ENCODE measurements at places on chromosomes 7 and 10.
A peak's percentile ranks its signal among the peaks of the same experiment; 100 is the strongest.

- DNase-seq = no peak
Observed at GRCh38 chr7:132656846-132657776, 80.8 kb upstream of the PLXNA4 start.

DNA sequence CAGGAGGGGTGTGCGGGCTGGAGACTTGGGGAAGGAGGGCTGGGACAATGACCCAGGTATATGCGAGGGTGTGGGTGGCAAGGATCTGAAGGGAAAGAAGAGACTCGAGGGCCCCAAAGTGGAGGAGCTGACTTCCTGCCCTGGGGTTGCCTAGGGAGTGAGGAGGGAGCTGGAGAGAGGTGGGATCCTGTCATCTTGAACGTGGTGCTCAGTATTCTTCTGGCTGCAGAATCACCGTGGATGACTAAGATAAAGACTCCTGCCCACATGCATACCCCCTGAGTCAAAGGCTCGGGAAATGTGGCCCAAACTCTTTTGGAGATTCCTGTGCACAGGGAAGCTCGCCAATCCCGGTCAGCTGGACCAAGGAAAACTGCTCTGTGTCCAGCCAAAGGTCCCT, 31.2 kb downstream of the COL17A1 start:
- DNase-seq = no peak

DNA sequence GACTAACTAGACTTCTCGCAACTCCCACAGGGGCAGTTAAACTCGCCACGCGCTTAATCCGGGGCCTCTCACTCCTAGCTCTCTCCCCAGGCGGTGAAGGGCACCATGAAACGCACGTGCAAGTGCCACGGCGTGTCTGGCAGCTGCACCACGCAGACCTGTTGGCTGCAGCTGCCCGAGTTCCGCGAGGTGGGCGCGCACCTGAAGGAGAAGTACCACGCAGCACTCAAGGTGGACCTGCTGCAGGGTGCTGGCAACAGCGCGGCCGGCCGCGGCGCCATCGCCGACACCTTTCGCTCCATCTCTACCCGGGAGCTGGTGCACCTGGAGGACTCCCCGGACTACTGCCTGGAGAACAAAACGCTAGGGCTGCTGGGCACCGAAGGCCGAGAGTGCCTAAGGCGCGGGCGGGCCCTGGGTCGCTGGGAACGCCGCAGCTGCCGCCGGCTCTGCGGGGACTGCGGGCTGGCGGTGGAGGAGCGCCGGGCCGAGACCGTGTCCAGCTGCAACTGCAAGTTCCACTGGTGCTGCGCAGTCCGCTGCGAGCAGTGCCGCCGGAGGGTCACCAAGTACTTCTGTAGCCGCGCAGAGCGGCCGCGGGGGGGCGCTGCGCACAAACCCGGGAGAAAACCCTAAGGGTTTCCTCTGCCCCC, 19.5 kb downstream of the WNT8B start:
- DNase-seq = peak; percentile 77

DNA sequence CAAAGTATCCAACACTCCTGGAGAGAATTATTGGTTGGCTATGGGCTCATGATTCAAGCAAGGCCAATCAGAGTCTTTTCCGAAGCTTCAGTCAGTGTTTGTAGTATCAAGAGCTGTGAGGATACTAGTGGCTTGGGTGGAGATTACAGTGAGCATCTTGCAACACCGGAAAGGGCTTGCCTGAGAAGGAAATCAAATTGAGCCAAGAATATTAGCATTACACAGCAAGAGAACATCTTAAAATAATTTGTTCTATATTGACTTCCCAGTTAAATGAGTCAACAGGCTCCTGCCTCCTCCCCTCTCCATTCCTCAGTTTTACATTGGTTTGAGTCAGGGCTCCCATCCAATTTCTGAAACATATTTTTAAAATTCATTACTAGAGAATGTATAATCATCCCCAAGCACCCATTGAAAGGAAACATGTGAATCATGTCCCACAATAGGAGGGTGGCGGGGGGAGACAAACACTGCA, 127.4 kb downstream of the ELAPOR2 start:
- DNase-seq = no peak

DNA sequence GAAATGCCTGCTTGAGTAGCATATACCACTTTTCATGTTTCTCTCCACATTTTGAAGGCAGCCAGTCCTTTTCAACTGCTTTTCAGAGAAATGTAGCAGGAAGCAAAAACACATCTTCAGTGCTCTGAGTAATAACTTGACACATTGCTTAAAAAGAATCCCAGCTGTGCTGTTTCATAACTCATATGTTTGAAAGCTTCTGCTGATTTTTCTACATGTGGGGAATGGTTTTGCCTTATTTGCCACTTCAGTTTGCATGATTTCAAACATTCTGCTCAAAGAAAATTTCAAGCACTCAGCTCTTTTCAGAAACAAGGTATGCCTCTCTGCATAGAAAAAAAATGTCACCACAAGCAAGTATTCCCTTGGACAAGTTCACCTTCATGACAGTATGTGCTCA, 732.8 kb downstream of the POM121L12 start:
- DNase-seq = no peak

GRCh38 chr7:57178768-57179139, 46.5 kb upstream of the ZNF479 start:
- no peak for DNase-seq

- peak; percentile 72 for DNase-seq
Observed at GRCh38 chr10:121608469-121609190, 10.4 kb upstream of the FGFR2 start.

DNA sequence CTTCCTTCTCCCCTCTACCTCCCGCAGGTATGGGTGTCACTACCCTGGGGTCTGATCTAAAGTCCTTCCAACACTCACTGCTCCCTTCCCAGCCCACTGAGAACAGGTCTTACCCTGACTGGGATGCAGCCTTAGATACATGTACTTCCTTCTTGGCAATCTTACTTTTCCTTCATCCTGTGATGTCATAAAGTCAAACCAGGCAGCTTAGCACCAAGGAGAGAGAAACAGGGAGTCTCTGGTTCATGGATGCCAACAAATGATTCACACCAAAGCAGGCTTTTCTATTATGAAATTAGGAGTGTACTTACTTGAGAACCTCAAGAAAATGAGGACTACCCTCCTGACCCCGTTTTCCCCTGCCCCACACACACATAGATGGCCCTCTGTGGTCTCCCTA, 111.0 kb upstream of the KMT2E start:
- DNase-seq = no peak

- no peak for DNase-seq
Observed at GRCh38 chr7:155252444-155252887, 45.2 kb upstream of the INSIG1 start.

DNA sequence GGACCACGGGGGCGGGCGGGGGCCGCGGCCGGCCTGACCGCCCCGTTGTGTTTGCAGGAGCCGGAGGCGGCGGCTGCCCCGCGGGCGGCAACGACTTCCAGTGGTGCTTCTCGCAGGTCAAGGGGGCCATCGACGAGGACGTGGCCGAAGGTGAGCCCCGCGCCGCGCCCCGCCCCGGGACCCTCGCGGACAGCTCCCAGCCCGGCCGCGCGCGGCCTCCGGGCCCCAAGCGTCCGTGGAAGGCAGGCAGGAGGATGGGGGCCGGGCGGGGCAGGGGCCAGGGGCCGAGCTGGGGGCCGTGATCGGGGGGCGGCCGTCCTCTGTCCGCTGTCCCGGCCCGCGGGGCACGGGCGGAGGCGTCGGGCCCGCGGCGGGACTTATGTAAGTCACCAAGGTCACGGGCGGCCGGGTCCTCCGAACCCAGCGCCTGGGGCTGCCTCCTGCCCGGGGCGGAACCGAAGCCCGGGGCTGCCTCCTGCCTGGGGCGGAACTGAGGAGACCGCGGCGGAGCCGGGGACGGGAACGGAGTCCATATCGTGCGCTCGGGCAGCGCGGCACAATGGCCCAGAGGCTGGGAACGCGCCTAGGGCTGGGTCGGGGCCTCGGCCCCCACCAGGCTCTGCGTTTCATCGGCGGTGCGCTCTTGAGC, 497 bp downstream of the PPP2R2D start:
- peak; percentile 58 for DNase-seq

GRCh38 chr10:61346796-61347413, 106.3 kb downstream of the TMEM26 start:
- DNase-seq = no peak

- peak; percentile 52 for DNase-seq
Observed at GRCh38 chr7:77351539-77352004, 64.6 kb downstream of the GSAP start.

DNA sequence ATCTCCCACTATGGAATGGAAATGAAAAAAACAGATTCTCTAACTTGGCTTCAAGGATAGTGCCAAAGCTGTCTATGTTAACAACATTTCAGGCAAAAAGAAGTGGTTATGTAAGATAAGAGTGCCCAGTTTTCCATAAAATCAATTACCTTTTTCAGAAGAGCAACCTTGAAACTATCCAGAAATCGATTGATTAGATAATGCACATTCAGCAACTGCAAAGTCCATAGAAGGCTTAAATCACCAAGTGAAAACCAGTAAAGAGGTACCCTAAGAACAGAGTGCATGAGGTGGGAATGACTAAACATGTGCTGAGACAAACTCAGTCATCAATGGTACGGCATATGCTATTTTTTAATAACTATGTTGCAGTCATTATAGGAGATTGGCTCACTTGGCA, 71.9 kb upstream of the TNKS2 start:
- DNase-seq = no peak

- no peak for DNase-seq
Observed at GRCh38 chr10:13453896-13454295, 74.9 kb downstream of the BEND7 start.

DNA sequence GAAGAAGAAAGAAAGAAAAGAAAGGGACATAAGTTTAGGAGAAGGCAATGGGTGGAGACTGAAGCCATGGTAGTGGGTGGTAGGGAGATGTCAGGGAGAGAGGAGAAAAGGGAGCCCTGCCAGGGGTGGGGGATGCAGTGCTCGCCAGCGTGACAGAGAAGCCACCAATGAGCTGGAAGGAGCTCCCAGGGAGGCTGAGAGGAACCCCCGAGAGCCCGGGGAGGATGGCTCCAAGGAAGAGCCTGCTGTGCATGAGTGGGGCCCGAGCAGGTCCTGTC, 141.2 kb upstream of the SHH start:
- DNase-seq = no peak

DNA sequence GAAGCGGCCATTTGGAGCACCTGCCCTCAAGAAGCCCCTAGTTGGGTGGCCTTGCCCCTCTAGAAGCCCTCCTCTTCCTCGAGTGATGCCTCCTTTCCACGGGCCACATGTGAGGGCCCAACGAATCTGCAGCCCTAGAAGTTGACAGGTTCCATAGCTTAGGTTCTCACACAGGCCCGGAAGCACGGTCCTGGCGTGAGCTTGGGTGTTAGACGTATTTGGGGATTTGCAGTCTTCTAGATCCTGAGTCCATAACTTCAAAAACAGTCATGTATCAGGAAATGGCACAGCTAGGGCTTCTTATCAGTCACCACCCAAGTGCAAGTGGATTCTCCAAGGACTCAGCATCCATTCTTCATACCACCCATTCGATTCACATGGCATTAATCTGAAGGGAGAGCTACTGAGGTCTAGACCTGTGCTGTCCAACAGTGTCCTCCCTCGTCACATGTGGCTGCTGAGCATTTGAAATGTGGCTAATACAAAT, 477 bp upstream of the FBXW4 start:
- DNase-seq = no peak

- DNase-seq = peak; percentile 68
Observed at GRCh38 chr7:98251231-98251600, 816 bp downstream of the TECPR1 start.

GRCh38 chr7:133683182-133683454, 430.2 kb downstream of the EXOC4 start:
- DNase-seq = no peak

- DNase-seq = no peak
Observed at GRCh38 chr7:26567266-26567665, 275.6 kb downstream of the SNX10 start.

DNA sequence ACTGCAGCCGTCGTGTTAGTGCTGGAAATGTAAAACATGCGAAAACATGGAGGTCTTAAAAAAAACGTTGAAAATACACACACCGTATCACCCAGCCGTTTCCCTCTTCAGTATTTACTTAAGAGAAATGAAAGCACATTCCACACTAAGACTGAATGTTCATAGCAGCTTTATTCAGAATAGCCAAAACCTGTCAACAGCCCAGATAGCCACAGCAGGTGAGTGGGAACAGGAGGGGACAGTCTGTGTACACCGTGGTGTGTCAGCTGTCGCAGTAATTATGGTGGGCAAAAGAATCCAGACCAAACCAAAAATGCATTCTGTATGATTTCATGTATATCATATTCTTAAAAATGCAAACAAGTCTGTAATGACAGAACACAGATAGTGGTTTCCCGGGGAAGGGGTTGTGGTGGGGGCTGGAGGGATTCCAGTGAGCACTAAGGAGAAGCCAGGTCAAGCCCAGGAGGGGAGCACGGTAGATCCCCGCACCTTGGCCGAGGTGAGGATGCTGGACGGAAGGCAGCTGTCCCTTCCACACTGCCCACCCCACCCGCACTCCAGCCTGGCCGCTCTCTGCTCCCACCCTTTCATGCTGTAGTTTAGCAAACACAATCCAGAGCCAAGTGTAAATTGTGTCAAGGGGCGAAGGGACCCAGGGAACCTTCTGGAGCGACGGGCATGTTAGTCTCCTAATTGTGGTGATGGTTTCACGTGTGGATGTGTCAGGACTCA, 123.6 kb downstream of the NKX6-2 start:
- no peak for DNase-seq

DNA sequence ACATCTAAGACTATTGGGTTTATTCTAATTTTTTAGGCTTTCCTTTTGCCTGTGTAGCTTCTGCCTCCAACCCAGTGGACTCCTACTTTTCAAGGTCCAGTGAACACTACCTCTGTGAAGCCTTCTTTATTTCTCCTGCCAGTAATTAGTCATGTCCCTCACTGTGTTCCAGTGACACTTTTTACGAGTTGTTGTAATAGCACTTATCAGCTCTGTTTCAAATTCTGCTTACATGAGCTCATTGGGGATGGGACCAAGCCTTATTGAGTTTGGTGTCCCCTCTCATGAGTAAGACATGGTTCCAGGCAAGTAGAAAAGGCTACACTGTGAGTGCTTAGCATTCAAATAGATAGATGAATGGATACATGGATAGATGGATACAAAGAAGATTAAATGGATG, 184.6 kb downstream of the HIBADH start:
- DNase-seq = no peak

GRCh38 chr7:145582742-145583303, 533.8 kb upstream of the CNTNAP2 start:
- DNase-seq = no peak

GRCh38 chr10:11192304-11193000, 174.8 kb downstream of the CELF2 start:
- DNase-seq = no peak

GRCh38 chr7:47371317-47371716, 210.6 kb downstream of the TNS3 start:
- no peak for DNase-seq

GRCh38 chr10:86851328-86852207, 95.1 kb downstream of the BMPR1A start:
- DNase-seq = no peak

- no peak for DNase-seq
Observed at GRCh38 chr7:18426564-18427226, 68.9 kb upstream of the HDAC9 start.

GRCh38 chr7:17354473-17354872, 56.0 kb downstream of the AHR start:
- no peak for DNase-seq

Data from GM13977 (cell line).